NCI-H1436 (cell line): ENCODE measurements at places on chromosomes 4 and X.
A peak's percentile ranks its signal among the peaks of the same experiment; 100 is the strongest.

DNA sequence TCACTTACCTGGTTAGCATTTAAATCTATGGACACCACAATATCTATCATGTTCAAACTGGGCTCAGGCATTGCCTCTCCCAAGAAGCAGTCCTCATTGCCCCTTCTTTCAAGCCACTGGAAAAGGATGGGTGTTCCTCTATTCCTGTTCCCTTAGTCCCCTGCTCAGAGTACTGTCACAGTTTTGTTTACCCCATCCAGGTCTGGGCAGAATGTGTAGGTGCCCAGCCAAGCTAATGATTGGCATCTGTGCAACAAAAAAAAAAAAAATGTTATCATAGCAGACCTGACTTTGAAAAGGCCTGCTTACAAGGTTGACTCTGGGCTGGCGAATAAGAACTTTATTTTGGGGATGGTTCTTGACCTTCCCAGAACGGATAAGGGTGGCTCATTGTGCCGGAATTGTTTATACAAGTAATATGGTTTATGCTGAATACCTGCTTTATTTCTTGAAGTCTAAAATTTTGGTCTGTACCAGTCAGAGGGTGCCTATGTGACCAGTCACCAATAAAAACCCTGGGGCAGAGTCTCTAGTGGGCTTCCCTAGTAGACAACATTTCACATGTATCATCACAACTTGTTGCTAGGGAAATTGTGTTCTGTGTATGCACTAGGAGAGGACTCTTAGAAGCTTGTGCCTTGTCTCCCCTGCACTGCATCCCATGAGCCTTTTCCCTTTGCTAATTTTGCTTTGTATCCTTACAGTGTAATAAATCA is 47.9 kb downstream of the JADE3 start:
- no peak for DNase-seq

DNA sequence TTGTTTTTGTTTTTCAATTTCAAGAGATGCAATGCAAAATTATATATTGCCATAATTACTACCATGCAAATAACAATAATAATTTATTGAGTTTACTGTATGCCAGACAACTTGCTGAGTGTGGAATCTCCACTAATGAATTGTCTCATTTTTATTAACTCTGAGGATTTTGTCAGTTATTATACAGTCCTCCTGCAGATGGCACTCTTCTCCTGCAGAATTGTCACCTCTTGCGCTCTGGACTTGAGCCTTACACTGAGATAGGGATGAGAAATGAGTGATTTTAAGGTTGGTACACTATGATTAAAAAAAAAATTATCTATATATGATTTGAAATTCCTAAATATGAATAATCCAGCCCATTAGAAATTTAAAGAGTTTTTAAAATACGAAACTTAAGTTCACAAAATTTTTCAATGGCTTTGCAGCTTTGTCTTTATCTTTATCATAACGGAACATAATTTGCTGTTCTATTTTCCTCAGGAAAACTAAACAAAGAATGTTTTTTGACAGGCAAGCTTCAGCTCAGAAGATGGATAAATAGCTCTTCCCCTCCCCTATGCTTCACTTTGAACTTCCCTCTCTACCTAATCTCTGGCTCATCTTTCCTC is 12.7 kb upstream of the PAQR3 start:
- peak; percentile 14 for DNase-seq

DNA sequence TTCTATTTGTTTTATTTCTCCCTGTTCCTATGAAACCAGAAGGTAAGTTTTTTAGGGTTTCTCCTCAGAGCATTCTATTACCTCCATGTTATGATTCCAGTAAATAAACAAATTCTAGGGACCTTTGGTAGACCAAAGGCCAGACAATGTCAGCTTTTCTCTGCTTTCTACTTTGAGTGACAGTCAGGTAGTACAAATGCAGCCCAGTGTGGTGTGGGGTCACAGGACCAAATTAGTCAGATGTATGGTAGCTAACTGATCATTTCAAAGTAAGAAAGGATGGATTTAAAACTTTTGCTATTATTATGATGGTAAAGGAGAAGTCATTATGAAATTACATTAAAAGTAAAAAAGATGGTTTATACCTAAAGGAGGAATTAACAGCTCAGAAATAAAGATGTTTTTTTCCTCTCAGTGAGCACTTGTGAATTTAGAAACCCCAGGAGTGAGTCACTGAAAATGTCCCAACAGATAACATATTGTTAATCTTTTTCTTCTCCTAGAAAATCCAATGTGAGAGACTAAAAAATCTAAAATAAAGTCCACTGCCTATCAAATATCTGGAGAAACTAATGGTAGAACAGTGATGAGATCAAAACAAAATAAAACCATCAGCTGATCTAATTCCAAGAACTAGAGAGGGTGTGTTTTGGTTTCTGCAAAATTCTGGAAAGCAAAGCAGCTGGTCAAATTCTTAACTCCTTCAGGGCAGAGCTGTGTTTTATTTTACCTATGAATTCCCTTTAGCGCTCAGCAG is 16.6 kb upstream of the KLHL2 start:
- no peak for DNase-seq

DNA sequence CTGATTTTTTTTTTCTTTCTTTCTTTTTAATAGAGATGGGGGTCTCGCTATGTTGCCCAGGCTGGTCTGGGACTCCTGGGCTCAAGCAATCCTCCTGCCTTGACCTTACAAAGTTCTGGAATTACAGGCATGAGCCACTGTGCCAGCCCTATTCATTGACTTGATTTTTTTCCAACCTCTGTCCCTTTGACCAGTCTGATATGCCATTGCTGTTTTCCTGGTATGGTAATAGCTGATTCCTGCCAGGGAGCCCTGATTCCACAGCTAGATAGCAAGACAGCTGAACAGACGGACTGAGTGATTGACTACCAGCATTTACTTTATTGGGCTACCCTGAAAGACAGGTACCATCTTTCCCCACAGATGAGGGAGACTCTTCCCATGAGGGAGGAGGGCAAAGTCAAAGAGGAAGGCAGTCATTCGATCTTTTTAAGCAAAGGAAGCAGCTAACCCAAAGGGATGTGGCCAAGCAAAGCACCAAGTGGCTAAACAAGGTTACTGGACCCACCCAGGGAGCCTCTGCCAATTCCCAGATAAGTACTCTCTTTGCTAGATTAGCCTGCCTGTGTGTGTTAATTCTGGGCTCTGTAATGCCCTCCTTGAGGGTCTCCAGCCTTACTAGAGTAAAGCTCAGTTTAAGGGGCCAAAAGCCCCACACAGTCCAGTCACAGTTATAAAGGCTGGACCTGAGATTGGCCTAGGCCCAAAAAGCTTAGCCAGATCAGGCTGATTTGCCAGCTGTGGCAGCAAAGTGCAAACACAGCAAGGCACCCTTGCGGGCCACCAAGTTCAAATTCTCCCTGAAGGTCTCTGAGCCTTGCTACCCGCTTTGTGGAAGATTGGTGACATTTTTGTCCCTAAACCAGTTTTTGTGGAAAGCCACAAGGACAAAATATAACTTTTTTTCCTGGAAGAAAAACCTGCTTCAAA is 192.4 kb upstream of the GPC4 start:
- DNase-seq: no peak

DNA sequence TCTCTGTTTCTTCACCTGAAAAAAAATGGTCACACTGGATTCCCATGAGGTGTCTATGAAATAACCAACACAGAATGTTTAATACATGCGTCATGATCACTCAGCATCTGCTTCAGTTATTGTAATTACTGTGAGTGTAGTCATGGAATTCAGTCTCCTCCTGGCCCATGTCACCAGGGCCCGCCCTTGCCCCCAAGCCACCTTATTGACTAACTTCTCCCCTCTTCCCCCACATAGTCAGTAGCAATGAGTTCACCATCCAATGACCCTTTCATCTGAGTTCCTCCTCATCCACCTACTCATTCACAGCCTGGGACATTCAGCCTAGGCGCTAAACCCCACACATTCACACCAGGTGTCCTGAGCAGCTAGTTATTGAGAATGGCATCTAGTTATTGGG is 15.6 kb downstream of the PNMA6F start:
- no peak for DNase-seq

GRCh38 chrX:10611441-10612090 is 8.8 kb downstream of the MID1 start:
- no peak for DNase-seq

GRCh38 chr4:89000844-89001360 is 56.1 kb downstream of the FAM13A start:
- peak; percentile 94 for DNase-seq

GRCh38 chr4:99654361-99654761 is 3.3 kb downstream of the C4orf54 start:
- DNase-seq: no peak

DNA sequence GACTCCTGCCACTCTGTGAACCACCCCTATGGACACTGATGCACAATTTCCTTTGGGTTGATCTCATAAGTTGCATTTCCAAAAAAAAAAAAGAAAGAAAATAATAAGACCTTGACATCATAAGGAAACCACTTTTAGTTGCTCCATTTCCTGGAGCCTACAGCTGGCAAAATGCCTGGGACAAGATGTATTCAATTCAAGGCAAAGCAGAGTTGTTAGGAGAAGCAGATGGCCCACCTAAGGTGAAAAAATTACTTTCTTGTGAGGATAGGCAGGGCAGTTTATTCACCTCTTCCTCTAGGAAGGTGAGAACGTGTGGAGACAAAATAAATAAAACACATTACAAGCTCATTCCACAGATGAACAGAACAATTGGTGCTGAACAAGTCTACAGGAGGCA is 14.1 kb upstream of the SCRG1 start:
- DNase-seq: no peak

DNA sequence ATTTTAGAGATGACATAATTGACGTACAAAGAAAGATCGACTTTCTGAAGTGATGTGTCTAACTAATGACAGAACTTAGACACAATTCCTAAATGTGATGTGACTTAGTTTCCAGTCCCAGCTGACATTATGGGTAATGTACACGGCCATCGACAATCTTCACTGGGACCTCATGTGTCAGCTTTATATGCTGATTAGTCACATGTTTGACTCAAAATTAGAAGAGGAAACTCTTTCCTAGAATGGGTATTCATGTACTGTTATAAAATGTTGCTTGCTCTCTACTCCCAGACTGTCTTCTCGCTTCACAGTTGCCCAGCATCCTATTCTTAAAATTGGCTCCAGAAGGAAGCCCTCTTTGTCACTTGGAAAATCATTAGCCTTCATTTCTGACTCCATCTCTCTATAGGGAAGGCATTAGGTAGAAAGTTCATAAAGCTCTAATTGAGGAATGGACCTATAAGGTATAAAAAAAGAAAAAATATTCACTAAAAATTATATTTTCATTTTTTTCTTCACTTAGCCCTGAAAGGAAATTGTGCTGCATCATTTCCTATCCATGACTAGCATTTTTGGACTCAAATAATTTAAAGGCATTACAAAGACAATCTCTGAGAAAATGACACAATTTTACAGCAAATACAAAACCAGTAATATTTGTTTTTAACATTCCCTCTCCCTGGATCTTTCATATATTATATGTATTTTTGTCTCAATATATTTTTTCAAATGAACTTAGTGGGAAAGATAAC is 554.6 kb downstream of the INPP4B start:
- no peak for DNase-seq
